ENCODE measurements at places on chromosomes 7 and 10.

GRCh38 chr10:76665029-76665428 lies 972.6 kb downstream of the KCNMA1 start:
- DNase-seq = no peak

DNA sequence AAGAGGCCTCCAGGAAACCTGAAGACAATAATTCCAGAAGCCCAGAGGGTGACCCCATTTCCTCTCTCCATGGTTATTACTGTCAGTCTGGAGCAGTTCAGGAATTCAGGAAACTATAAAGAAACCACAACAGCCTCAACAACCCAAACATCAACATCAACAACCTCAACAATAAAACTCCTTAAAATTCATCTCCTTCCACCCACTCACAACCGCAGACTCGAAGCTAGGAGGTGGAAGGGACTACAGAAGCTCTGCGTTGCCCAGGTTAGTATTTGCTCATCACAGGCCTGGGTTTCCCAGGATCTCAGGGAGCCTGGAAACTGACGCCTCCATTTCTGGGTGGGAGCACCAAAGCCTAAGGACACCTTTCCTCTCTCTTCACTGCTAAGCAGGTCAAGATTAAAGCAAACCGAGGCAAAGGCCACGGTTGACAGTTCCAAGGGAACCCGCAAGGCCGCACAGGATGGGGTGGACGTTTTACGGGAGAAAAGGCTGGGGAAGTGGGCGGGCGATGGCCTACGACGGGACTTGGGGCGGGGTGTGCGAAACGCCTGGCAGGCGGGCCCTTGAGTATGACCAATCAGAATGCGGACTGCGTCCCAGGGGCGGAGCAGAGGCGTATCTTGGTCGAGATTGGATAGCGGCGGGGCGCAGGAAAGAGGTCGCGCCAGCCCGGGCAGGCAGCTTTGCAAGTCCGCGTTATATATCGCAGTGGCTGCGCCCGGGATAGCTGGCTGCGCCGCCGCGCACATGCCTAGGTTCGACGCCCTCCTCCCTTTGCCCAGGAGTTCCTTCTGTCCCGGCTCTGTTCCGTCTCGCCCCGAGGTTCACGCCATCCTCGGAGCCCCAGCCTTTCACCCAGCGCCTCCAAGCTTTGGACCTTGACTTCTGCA lies at the start of gene ELOVL3:
TSS of gene ELOVL3 (plus strand) at position 654 of the 896 bp plus-strand sequence. CDS start 250 bp downstream, outside the sequence.
- peak; percentile 94 for DNase-seq

- DNase-seq = peak; percentile 13
These were observed 160.6 kb downstream of the FGFR2 start for GRCh38 chr10:121437596-121437995.

- no peak for DNase-seq
These were observed 19.6 kb downstream of the FRMPD2 start for GRCh38 chr10:48254750-48255512.

DNA sequence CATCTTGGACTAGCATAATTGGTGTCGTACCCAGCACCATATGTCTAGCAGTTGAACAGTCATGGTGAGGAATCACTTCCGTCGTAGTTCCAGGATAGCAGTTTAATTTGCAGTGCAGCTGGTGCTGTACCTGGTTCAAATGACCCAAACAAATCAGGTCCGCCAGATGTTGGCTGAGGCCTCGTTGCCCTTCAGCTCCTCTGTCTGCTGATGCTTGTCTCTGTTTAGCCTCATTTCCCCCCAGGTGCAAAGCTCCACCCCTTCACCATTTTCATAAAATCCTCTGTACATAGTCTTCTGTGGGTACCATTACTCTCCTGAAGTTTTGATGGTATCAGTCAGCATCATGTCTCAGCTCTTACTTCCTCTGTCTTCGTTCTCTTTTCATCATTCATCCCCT lies 35.1 kb downstream of the UMAD1 start:
- no peak for DNase-seq

GRCh38 chr7:40621592-40621998 lies 486.8 kb downstream of the SUGCT start:
- no peak for DNase-seq

- no peak for DNase-seq
These were observed 21.6 kb downstream of the PRPF18 start for GRCh38 chr10:13608246-13608853.

DNA sequence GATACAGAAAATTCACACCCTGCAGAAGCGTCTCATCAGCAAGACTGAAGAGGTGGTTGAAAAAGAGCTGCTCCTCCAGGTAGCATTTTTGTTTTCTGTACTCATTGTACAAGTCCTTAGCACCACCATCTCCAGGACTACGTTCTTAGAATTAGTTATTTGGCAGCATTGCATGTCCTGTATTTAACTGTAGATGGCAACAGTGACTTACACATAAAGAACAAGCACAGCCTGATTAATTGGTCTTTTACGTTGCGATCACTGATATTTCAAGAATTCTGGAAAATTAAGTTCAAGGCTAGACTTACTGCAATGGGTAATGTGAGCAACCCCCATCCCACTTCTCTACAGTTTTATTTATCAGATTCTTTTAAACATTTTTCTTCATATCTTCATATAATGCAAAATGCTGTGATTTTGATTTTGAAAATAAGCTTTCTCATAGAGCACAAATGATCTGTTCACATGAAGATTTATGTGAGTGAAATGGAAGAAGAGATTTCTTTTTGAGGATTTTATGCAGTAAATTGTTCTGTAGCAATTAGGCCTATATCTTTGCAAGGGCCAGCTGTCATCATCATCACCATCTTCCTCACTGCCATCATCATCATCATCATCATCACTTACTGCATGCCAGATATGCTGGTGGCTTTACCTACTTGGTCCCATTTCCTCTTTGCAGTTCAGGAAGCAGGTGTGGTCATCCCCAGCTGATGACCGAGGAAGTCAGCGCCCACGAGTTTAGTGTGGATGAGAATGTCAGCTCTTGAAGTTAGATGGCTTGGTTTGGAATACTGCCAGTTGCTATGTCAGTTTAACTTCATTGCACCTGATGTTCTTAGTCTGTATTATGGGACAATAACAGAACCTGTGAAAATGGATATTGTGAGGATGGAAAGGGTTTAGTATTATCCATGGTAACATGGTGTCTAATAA lies 53.4 kb downstream of the CFAP58 start:
- DNase-seq = no peak

DNA sequence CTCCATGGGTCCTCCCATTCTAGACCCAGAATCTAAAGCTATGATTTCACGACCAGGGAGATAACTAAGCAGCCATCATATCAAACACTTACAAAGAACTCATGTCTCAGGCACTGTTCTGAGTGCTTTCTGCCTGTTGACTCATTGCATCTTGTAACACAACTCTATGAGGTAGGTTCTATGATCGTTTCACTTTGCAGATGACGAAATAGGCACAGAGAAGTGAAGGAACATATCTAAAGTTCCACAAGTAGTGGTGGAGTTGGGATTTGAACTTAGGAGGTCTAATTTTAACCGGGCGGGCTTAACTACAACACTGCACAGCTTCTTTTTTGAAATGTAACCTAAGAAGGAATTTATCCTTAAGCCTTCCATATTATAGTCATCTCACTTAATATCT lies 2.9 kb downstream of the RBP4 start:
- no peak for DNase-seq

- DNase-seq = no peak
These were observed 199.7 kb downstream of the TNS3 start for GRCh38 chr7:47382200-47382599.

GRCh38 chr10:86759073-86759672 lies 2.8 kb downstream of the BMPR1A start:
- DNase-seq = no peak

DNA sequence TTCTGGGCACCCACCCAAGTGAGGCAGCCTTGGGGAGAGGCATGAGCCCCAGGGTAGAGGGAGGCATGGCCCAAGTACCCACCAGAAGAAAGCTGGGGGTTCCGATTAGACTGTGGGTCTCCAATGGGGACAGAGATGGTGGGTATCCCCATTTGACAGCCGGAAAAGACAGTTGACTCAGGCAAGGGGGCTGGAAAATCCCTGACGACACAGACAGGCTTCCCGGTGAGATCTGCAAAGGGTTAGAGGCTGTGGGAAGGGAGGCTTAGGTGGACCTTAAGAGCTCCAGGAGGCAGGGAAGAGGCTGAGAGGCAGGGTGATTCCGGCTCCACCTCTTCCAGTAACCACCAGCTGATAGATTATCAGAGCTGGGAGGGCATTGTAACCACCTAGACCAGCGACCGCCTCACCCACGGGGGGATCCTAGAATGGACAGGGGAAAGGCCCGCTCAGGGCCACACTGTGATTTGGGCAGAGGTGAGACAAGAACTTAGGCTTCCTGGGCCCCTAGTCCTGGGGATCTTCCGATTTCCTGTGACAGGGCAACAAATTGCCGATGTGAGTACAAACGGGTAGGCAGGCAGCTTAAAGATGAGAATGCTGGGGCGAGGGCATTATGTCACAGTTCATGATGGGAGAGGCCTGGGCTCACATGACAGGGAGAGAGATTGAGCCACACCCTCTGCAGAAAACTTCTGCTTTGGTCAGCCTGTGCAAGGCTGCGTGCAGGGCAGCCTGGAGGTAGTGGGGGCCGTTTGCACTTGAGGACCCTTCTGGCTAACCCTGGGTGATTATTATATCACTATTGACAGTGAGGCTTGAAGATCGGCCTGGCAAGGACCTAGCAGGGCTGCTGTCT lies 5.4 kb downstream of the TBATA start:
- DNase-seq = no peak

- DNase-seq = no peak
These were observed 53.0 kb downstream of the GRID1 start for GRCh38 chr10:86313621-86314041.

- no peak for DNase-seq
These were observed 842 bp downstream of the SEMA3A start for GRCh38 chr7:84193747-84194146.

GRCh38 chr10:91347529-91347928 lies 62.6 kb upstream of the HECTD2 start:
- DNase-seq = no peak

GRCh38 chr10:46526682-46527038 lies 29.8 kb downstream of the GPRIN2 start:
- no peak for DNase-seq

DNA sequence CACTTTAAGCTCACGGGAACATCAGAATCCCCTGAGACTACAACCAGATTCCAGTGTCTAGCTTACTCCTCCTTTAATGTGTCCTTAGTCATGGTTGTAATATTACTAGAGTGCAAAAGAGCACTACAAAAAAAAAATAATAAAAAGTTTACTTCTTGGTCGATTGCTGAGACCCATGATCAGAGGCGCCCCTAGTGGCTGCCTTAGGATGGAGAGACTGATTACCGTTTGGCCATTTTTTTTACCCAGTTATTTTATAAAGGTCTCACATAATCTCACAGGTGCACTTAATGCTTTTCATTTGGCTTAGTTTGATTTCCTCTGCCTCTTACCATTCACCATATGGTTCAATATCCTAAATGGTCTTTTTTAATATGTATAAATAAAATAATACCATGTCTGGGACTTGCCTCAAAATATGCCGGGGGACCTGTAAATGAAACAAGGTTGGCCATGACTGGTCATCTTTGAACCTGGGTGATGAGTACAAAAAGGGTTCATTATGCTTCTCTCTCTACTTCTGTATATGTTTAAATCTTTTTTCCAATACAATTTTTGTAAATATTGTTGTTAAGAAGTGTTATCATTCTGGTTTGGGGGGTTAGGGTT lies 331.5 kb upstream of the NFE2L3 start:
- DNase-seq = no peak

GRCh38 chr7:70736715-70737460 lies 395.1 kb upstream of the GALNT17 start:
- no peak for DNase-seq

DNA sequence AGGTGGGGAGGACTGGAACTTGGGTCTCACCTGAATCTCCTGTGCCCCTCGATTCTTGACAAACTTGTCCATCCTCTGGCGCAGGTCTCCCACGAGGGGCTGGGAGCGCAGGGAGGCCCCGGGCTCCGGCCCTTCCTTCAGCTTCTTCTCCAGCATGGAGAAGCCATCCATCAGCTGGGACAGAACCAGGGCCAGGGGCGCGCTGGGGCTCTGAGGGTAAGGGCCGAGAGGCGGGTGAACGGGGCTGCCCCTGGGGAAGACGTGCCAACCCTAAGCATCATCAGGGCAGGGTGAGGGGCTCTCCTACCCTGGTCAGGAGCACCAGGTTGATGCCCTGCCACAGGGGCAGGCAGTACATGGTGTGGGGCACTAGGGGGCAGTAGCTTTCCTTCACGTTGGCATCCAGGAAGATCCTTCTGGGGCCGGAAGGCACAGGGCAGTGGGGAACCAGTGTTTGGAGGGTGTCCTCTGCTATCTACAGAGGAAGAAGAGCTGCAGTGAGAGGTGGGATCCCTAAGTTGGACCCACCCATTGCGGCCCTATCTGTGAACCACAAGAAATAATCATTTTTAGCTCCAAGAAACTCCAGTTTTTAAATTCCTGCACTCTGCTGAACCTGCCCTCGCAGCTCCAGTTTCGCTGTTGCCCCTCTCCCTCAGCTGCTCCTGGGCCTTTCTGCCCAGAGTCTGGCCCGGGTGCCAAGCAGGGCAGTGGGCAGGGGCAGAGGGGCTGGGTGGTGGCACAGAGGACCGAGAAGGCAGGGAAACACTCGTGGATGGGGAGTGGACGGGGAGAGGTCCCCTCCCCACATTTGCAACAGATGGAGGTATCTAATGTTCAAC lies 10.8 kb upstream of the PYROXD2 start:
- DNase-seq = no peak

- peak; percentile 21 for DNase-seq
These were observed 56.0 kb downstream of the LGI1 start for GRCh38 chr10:93813507-93814465.

GRCh38 chr7:46054915-46055314 lies 133.8 kb upstream of the IGFBP3 start:
- DNase-seq = no peak

DNA sequence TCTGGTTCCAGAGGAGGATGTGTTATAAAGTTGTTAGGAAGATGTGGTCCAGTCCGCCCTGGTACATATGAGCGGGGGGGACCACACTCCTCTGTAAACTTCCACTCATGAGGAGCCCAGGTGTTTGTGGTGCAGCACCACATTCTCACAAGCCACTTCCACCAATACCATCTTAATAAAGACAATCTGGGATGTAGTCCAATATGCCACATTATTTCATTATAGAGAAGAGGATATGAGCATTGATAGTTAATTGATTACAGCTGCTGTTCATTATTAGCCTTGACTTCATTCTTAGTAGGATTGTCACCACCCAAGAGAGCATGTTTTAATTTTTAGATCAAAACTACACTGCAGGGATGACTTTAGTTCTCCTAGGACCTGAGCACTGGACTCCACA lies 40.5 kb downstream of the ERCC6 start:
- no peak for DNase-seq

- DNase-seq = no peak
These were observed 42.5 kb downstream of the CCDC71L start for GRCh38 chr7:106618480-106618879.

GRCh38 chr10:12803776-12804175 lies 197.7 kb downstream of the CCDC3 start:
- DNase-seq = no peak

GRCh38 chr7:88111140-88111743 lies 108.6 kb downstream of the SRI start:
- no peak for DNase-seq
